Inflammatory macrophage (primary cell): ENCODE measurements at places on chromosomes 6 and 20.

DNA sequence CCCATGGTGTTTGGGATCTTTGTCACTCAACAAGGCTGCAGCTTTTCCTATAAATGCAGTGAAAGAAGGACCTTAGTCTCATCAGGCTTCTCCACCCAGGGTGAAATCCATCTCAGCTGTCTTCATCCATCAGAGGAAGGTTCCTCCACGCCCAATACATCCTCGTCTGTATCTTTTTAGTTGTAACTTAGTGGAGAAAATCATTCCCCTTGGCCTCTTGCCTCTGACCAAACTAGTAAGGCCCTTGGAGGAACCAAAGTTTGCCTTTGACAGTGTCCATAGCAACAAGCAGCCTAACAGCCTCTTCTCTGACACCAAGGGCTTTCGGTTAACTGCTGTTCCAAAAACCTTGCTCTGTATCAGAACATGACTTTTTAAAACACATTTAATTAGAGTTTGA is 230.3 kb upstream of the ECI2 start:
- no peak for DNase-seq

- DNase-seq, result no peak
These were observed 313.6 kb upstream of the SULF2 start for GRCh38 chr20:48098866-48099265.

DNA sequence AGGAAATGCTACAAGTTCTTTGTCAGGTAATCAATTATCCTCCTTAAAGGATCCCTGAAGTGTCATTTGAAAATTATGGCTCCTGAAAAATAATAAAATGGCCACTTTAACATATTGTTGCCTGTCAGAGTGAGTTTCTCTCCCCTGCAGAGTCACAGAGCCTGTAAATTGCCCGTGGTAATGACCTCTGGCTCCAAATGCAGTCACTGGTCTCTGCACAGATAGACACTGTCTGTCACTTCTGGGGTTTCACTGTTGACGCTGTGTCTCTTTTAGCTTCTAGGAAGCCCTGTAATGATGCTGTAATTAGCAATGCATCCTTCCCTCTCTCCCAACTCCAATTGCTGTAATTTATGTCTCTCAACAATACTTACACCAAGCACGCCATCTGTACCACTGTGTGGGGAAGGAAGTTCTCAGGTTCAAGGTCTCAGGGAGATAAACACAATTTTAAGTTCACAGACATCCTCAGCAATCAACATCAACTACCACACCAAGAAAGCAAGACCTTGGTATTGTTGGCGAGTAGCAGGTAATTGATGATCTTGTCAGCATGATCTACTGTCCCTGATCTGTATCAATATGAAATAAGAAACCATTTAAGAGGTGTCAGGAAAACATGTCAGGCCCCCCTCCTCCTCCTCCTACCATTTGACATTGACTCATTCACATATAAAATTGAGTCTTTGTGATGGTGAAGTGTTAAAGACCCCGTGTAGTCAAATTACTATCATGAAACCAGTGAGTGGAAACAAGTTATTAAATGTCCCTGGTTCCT is 91.2 kb upstream of the SULF2 start:
- no peak for DNase-seq

- peak; percentile 47 for DNase-seq
These were observed at the start of gene SH3BGRL2 for GRCh38 chr6:79630883-79631692. Gene SH3BGRL2, plus strand, starts transcription at chr6:79631329. Its CDS starts 133 bp downstream, at chr6:79631462.

- no peak for DNase-seq
These were observed 11.2 kb downstream of the ZCCHC3 start for GRCh38 chr20:308427-309038.

DNA sequence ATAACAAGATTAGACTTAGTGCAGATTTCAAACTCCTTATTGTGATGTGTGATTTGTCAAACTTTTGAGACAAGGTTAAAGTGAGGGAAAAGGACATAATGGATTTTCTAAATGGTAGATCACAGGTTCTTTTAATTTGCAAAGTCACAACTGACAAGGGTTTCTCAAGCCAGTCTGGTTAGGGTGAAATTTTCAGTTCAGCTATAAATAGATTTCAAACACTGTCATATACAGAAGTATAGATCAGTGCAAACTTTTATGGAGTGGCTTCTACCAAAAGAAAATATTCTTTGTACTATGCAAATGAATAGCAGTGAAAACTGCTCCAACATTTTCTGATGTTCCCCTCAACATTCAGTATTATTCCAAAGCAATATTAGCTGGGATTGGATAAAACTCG is 337.1 kb upstream of the MAN1A1 start:
- no peak for DNase-seq

GRCh38 chr20:39453890-39454289 is 491.7 kb downstream of the DHX35 start:
- no peak for DNase-seq

GRCh38 chr6:1372690-1373089 is 16.7 kb upstream of the FOXF2 start:
- no peak for DNase-seq

GRCh38 chr6:29948277-29948676 is 5.9 kb downstream of the HLA-A start:
- no peak for DNase-seq

- DNase-seq, result peak; percentile 72
These were observed 95.2 kb upstream of the INSM1 start for GRCh38 chr20:20272686-20273085.

- no peak for DNase-seq
These were observed 3.1 kb downstream of the MAN1A1 start for GRCh38 chr6:119346450-119346849.

- no peak for DNase-seq
These were observed 434.7 kb upstream of the SOX4 start for GRCh38 chr6:21158873-21159272.

GRCh38 chr6:70821751-70822150 is 135.1 kb downstream of the B3GAT2 start:
- no peak for DNase-seq

DNA sequence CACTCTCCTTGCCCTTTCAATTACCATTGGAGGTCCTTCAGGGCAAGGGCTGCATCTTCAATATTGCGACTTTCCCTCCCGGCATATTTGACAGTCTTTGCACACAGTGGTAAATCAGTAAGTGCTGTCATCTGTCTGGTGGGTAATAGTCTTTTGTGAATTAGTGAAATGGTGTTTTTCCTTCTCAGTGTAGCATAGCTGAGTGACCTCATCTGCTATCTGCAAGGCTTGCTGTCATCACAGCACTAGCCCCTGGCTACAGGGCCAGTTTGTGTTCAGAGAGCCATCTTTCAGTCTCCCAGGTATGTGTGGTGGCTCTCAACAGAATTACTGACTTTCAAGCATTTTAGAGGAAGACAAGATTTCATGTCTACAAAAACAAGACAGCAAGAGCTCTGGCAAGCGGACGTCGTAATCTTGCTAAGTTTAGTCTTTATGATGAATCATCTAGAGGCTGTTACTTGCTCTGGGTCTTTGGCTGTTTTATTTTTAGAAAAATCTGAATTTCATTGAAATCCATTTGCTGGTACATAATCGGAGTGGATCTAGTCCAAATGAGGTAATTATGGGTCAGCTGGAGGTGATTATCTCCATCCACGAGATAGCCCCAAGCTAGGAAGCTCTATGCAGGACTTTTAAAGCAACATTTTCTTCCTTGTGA is 528.9 kb downstream of the EPM2A start:
- DNase-seq, result no peak

GRCh38 chr6:68901044-68901443 is 266.0 kb downstream of the ADGRB3 start:
- no peak for DNase-seq

DNA sequence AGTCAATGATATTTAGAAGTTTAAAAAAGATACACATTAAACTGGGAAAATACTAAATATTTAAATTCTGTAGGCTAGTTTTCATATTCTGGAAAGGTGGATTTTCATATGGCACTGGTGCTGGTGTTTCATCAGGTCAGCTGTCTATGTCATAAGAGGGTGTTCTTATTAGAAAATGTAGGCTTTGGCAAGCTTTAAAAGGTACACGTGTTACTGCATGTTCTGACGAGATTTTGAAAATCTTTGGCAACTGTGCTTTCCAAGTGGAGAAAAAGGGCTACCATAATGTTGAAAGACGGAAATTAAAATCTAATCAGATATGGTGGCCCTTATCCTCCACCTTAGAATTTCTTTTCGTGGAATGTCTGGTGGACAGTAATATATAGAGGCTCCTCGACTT is 30.0 kb downstream of the SLC22A3 start:
- DNase-seq, result no peak

- no peak for DNase-seq
These were observed 384.1 kb downstream of the GRIK2 start for GRCh38 chr6:101777646-101778045.

DNA sequence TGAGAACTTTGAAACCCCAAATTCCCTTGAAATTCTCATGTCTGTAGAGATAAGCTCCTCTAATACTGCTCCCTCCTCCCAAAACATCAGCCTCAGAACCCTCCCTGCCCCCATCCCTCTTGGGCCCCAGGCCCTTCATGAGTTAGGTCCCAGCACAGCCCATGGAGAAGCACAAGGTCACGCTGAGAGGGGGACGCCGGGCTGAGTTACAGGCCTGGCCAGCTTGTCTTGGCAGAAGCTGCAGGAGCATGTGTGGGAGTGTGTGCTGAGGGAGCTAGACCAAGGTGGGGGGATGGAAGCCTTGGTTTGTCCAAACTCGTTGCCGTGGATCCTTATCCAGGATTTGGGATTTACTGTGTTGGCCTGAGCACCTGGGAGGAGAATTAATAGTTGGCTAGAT is 8.5 kb upstream of the PTCRA start:
- no peak for DNase-seq

GRCh38 chr20:53122853-53123252 is 150.7 kb downstream of the TSHZ2 start:
- DNase-seq, result no peak

- no peak for DNase-seq
These were observed 99.1 kb downstream of the ALDH8A1 start for GRCh38 chr6:134850721-134851305.

GRCh38 chr20:3243718-3244358 is 4.8 kb upstream of the SLC4A11 start:
- no peak for DNase-seq

- no peak for DNase-seq
These were observed 28.9 kb upstream of the C6orf58 start for GRCh38 chr6:127547904-127548649.

DNA sequence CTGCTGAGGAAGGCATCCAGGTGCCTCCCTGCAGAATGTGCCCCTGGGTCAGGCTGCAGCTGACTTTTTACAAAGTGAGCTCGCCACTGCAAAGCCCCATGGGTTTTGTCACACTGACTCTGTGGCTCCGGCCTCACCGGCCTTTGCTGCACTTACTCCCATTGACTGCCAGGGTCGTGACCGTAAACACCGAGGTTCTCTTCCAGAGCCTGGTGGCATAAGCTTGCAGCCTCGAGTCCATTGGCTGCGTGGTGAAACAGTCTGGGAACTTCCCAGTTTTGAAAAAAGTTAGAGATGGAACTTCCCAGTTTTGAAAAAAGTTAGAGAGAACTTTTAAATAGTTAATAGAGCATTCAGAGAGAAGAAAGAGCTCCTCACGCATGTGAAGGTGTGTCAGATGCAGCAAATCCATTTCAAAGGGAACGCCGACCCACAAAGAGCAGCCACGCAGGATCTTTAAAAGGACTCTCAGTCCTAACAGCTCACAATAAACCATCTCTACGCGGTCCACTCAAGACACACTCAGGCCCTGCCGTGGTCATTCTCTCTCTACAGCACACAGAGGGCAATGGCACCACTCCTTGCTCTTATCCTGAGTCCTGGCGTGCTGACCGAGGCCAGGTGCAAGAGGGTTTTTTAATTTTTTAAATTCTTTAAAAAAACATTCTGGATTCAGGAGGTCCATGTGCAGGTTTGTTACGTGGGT is 12.8 kb downstream of the RAMACL start:
- DNase-seq, result peak; percentile 60

DNA sequence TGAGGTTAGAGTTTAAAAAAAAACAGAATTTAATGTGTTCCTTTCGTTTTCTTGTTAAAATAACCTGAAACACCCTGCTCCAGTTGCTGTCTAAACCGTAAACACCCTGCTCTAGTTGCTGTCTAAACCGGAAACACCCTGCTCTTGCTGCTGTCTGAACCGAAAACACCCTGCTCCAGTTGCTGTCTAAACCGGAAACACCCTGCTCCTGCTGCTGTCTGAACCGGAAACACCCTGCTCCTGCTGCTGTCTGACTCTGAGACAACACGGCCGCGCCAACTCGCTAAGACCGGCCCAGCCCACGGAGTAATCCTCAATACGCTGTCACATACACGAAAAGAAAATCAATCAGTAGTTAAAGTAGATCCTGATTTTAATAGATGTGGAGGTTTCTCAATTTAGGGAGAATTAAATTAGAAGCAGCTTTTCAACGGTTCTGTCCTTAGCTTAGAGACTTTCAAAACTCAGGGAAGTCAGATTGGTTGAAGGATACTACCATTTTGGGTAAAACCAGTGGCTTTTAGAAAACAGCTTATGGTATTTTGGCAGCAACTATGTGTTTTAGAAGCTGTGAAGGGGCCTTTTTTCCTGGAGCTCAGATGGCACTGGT is 98.3 kb downstream of the RAMACL start:
- DNase-seq, result peak; percentile 80

- DNase-seq, result no peak
These were observed 161.5 kb upstream of the POU3F2 start for GRCh38 chr6:98672681-98673475.

DNA sequence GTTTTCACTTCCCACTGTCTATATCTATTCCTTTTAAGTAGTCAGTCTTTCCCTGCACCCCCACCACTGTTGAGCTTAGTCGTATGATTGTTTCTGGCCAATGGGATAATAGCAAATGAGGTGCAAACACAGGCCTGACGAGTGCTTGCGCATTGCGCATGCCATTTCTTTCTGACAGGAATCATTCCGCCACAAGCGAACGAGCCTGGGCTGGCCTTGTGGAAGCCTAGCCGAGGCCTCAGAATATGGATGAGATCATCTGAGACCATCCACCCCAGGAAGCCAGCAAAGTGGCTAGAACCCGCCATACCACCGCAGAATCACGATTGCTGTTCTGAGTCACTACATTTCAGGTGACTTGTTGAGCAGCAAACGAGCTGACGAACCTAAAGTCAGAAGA is 52.2 kb upstream of the PRL start:
- no peak for DNase-seq

- DNase-seq, result no peak
These were observed 33.5 kb downstream of the CYB5R4 start for GRCh38 chr6:83893024-83893423.

- DNase-seq, result no peak
These were observed 562.1 kb downstream of the PRKN start for GRCh38 chr6:162165479-162165878.

GRCh38 chr20:3315136-3315535 is 76.1 kb upstream of the SLC4A11 start:
- DNase-seq, result no peak

DNA sequence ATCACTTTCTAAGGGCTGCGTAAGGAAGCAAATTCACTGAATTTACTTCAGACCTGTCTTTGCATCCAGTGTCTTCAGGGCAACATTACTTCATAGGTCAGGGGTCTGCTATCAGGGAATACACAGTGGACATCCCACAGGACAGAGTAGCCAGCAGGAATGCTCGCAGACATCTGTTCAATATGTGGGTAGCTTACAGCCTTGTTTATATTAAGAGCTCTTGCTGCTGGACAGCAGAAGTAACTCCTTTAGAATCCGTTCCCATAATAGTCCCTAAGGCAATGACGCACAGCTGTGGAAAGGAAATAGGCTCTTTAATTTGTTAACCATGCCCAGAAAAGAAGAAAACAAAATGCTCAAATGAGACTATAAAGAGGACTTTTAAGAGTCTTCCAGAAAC is 198.7 kb downstream of the MOXD1 start:
- no peak for DNase-seq
